ENCODE measurements at places on chromosomes 7 and 10.
A peak's percentile ranks its signal among the peaks of the same experiment; 100 is the strongest.

DNA sequence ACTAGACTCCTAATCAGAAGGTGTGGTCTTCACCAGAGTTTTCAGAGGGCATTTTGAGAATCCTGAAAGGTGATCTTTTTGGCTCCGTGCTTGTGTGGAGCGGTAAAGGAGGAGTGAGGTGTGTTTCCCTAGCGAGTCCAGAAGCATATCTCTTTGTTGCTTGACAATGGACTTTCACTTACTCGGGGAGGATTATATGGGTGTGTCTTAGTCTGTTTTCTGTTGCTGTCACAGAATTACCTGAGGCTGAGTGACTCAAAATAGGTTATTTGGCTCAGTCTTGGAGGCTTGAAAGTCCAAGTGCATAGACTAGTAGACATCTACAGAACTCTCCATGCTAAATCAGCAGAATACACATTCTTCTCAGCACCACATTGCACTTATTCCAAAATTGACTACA, 57.9 kb downstream of the AKR1C4 start:
- DNase-seq, result no peak

- DNase-seq, result no peak
These were observed 129.6 kb downstream of the PRPF18 start for GRCh38 chr10:13716081-13717071.

GRCh38 chr10:9069136-9069535, 1014.6 kb downstream of the GATA3 start:
- DNase-seq, result no peak

GRCh38 chr7:158001003-158001402, 586.6 kb downstream of the PTPRN2 start:
- DNase-seq, result no peak

- DNase-seq, result peak; percentile 74
These were observed 82.2 kb downstream of the PIK3CG start for GRCh38 chr7:106947244-106947728.

GRCh38 chr7:77276120-77276519, 76.5 kb upstream of the FGL2 start:
- no peak for DNase-seq

DNA sequence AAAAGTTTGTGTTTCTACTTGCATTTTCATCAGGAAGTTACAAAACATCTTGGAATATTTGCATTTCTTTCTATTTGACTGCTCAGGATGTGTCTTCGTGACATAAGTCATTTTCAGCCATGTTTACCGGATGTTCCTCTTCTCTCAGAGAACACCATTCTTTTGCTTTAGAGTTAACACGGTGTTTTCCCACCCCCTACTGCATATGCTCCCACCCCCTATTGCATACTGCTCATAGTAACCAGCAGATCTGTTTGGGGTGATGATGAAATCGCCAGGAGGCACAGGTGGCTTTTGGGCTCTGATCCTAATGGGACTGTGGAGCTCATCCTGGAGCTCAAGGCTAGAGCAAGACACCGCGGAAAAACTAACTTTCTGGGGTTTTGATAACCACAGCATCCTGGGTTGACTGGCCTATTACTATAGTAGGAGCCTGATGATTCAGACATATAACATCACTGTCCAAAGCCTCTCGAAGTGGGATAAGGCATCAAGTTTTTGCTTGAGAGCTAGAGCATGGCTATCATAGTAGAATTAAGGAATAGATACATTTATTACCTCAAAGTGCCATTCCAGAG, 65.1 kb upstream of the BET1 start:
- DNase-seq, result no peak

- no peak for DNase-seq
These were observed 50.4 kb downstream of the CFAP46 start for GRCh38 chr10:132892004-132892403.

All from NCI-H69 (cell line).